ENCODE measurements at places on chromosomes 12 and 14. TPM values are rescaled to one million over a fixed set of nuclear protein-coding genes. Genes with fewer than 3 reads are reported as not detected.

GRCh38 chr14:36068777-36069534 lies 107.6 kb downstream of the PTCSC3 start:
- H3K27ac ChIP-seq: no peak overlapping the region
- no peak for DNase-seq
- peaks cover 5% of the 10 kb centered on the region for H3K4me1 ChIP-seq
- no peak overlapping the region for H3K4me3 ChIP-seq
- peaks cover 18% of the 10 kb centered on the region for H3K27me3 ChIP-seq

DNA sequence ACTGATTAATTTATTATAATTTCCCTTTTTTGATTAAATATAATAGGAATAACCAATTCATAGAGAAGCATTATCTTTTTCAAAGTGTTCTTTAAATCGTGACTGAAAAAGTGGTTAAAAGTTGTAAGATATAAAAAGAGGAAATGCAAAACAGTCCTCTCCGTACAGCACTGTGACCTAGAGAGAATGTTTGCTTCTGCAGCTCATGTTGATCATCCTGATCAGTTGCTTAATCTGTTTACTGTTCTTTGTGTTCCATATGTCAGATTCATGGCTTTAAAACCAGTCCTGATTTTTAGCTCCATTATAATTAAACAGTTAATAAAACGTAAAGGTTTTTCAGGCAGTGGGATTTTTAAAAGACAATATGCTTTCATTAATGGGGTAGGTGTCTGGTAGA lies 4.7 kb downstream of the TTC8 start:
- no peak overlapping the region for H3K4me3 ChIP-seq
- no peak overlapping the region for H3K27ac ChIP-seq
- H3K36me3 ChIP-seq: no peaks in the 10 kb centered on the region
- peaks cover 9% of the 10 kb centered on the region for H3K4me1 ChIP-seq
- DNase-seq: no peak

- H3K27me3 ChIP-seq: no peaks in the 10 kb centered on the region
- H3K36me3 ChIP-seq: peaks cover 60% of the 10 kb centered on the region
Measured at GRCh38 chr12:77023501-77023900, 41.9 kb downstream of the E2F7 start.

DNA sequence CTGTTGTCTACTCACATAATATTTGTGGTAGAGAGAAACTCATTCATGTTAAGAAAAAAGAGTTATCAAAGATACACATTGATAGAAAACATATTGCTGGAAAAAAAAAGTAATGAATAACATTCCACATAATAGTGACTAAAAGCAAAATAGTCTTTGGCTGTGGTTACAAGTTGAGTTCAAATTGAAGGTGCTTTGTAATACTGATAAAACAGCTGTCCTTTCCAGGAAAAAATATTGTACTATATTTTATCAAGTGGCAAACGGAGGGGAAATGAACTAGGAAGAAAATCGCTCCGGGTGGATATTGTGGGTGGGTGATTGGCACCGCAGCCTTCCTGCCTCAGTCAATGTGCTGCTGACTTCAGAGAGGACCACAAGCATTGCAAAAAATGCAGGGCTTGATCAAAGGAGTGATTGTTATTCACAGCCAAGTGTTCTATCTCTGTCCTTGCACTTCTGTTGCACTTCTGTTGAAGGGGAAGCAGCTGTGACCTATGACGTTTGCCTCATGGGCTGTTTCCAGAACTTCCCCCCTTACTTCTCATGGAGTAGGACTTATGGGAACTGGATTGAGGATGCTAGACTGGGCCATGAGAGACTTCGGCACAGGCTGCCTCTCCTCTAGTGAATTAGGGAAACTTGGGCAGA lies 114.4 kb downstream of the VRK1 start:
- H3K27me3 ChIP-seq: no peaks in the 10 kb centered on the region
- H3K4me3 ChIP-seq: no peak overlapping the region
- DNase-seq: no peak
- peak overlapping the region; percentile 50 for H3K27ac ChIP-seq

- peak; percentile 82 for DNase-seq
- H3K4me3 ChIP-seq: peak overlapping the region; percentile 45
- H3K27ac ChIP-seq: no peak overlapping the region
- H3K36me3 ChIP-seq: peaks cover 3% of the 10 kb centered on the region
- peaks cover 11% of the 10 kb centered on the region for H3K4me1 ChIP-seq
Measured at GRCh38 chr14:105473677-105474482, 741 bp upstream of the CRIP2 start.

GRCh38 chr14:101129521-101130167 lies 226.1 kb upstream of the RTL1 start:
- DNase-seq: no peak
- no peak overlapping the region for H3K27ac ChIP-seq
- peaks cover 7% of the 10 kb centered on the region for H3K4me1 ChIP-seq
- H3K36me3 ChIP-seq: no peaks in the 10 kb centered on the region
- H3K27me3 ChIP-seq: peaks cover 11% of the 10 kb centered on the region

DNA sequence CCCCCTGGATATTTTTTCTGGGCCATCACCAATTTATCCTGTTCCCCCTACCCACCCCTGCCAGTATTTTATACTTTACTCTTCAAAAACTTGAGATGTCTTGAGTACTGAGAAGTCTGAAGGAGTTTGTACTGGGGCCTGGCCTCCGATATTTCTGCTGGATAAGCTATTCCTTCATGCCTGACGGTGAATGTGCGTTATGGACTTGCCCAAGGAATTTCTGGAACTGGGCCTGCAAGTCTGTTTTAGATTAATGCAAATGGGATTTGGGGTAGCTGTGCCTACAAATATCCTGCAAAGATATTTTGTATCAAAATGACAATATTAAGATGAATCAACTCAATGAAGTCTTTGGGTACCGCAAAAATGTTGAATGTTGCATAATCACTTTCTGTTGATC lies at the start of gene PTCSC3:
PTCSC3 (minus strand) TSS at position 199 of the 400 bp plus-strand sequence.
- H3K27me3 ChIP-seq: peaks cover 6% of the 10 kb centered on the region
- DNase-seq: no peak
- no peak within 1 kb of the TSS for H3K4me3 ChIP-seq
- no peaks in the 10 kb centered on the region for H3K36me3 ChIP-seq
- no peak within 1 kb of the TSS for H3K27ac ChIP-seq
- no peaks in the 10 kb centered on the region for H3K4me1 ChIP-seq

- H3K4me1 ChIP-seq: peaks cover 33% of the 10 kb centered on the region
- H3K36me3 ChIP-seq: peaks cover 24% of the 10 kb centered on the region
- no peak for DNase-seq
- H3K27ac ChIP-seq: peak overlapping the region; percentile 49
Measured at GRCh38 chr14:71371711-71372396, 464.6 kb downstream of the PCNX1 start.

DNA sequence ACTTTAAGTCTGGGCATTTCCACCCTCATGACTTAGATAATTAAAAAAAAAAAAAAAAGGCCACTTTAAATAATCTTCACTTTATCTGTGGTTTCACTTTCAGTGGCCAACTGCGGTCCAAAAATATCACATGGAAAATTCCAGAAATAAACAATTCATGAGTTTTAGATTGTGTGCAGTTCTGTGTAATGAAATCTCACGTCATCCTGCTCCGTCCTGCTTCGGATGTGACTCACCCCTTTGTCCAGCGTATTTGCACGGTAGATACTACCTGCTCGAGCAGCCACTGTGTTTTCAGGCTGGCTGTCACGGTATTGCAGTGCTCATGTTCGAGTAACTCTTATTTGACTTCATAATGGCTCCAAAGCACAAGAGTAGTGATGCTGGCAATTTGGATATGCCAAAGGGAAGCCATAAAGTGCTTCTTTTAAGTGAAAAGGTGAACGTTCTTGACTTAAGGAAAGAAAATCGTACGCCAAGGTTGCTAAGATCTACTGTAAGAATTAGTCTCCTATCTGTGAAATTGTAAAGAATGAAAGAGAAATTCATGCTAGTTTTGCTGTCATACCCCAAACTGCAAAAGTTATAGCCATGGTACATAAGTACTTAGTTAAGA lies 2.4 kb downstream of the E2F7 start:
- H3K27me3 ChIP-seq: peaks cover 6% of the 10 kb centered on the region
- no peak overlapping the region for H3K27ac ChIP-seq
- peaks cover 44% of the 10 kb centered on the region for H3K4me1 ChIP-seq
- peaks cover 59% of the 10 kb centered on the region for H3K36me3 ChIP-seq

GRCh38 chr14:30678926-30679431 lies 56.9 kb downstream of the SCFD1 start:
- H3K4me1 ChIP-seq: peaks cover 4% of the 10 kb centered on the region
- no peaks in the 10 kb centered on the region for H3K27me3 ChIP-seq
- H3K36me3 ChIP-seq: peaks cover 32% of the 10 kb centered on the region
- no peak overlapping the region for H3K4me3 ChIP-seq
- DNase-seq: no peak

DNA sequence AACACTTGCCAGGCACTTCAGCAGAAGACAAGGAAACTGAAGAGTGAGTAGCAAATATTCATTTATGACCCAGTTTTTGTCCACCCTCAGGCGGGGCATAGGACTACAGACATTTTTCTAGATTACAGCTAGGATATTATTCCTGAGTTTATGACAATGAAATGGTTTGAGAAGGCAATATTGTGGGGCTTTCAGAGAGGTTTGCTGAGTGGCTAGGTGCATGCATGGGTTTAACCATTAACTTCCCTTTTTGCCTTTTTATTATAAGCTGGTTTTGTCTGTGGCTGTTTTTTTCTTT lies 104.0 kb upstream of the BCAT1 start:
- DNase-seq: peak; percentile 36
- peak overlapping the region; percentile 93 for H3K27ac ChIP-seq
- H3K4me3 ChIP-seq: peak overlapping the region; percentile 98
- H3K27me3 ChIP-seq: no peaks in the 10 kb centered on the region

GRCh38 chr14:67933266-67933665 lies 113.7 kb downstream of the RAD51B start:
- H3K27me3 ChIP-seq: no peaks in the 10 kb centered on the region
- DNase-seq: no peak
- peaks cover 5% of the 10 kb centered on the region for H3K36me3 ChIP-seq

- H3K27me3 ChIP-seq: no peaks in the 10 kb centered on the region
- no peak overlapping the region for H3K4me3 ChIP-seq
- DNase-seq: no peak
- H3K4me1 ChIP-seq: no peaks in the 10 kb centered on the region
Measured at GRCh38 chr12:90399357-90399756, 555.6 kb downstream of the CCER1 start.

DNA sequence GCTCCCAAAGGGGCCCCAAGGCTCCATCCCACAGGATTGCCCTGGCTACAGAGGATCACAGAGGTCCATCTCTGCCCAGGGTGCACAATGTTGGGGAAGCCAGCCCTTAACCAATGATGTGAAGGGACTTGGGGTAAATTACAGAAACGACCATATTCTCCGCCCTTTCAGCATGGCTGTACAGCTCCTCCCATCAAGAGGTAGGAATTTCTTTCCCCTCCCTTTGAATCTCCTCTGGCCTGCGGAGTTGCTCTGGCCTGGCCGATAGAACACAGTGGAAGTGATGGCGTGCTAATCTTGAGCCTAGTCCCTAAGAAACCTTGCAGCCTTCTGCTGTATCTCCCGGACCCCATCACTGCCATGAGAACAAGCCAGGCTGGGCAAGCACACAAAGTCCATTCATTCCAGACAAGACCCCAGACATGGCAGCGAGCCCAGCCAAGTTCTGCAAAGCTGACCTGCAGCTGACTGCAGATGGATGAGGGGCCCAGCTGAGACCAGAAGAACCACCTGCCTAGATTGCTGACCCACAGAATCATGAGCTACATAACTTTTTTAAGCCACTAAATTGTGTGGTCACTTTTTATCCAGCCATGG lies 6.9 kb upstream of the IFI27 start:
- no peaks in the 10 kb centered on the region for H3K27me3 ChIP-seq
- no peak overlapping the region for H3K27ac ChIP-seq
- no peaks in the 10 kb centered on the region for H3K4me1 ChIP-seq
- peaks cover 6% of the 10 kb centered on the region for H3K36me3 ChIP-seq
- no peak for DNase-seq
- no peak overlapping the region for H3K4me3 ChIP-seq

DNA sequence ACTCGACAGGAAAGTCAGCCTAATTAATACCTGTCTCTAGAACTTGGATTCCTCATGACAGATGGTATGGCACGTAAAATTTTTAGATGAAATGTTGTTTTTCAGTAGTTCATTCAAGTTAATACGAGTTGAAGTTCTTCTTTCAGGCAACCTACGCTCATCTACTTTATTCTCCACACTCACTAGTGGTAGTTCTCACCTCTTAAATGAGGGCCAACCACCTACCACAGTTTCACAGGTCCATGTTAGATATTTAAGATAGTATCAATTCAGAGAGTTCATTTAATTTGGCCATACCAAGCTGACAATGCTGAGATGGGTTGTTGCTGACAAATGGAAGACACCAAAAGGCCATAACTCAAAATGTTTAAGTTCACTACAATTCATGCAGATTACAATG lies 50.6 kb downstream of the NIN start:
- H3K27ac ChIP-seq: no peak overlapping the region
- peaks cover 35% of the 10 kb centered on the region for H3K4me1 ChIP-seq
- no peaks in the 10 kb centered on the region for H3K27me3 ChIP-seq
- no peak for DNase-seq
- H3K36me3 ChIP-seq: peaks cover 34% of the 10 kb centered on the region

DNA sequence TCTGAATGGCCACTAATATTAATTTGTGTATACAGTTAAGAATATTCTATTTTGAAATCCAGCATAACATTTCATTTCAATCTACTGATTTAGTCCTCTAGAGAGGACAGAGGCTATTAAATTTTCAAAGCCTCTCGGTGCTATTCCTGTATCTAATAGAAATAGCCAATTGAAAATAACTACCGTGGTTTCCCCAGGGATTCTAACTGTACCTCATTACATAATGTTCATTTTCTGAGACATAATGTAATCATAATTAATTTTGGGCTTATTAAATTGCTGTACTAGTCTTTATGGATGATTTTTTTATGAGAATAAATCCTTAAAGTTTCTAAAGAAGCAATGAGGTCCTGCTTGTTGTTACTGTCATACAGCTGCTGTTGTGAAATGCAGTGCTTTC lies 38.6 kb upstream of the ACSS3 start:
- H3K36me3 ChIP-seq: no peaks in the 10 kb centered on the region
- no peak overlapping the region for H3K27ac ChIP-seq
- no peaks in the 10 kb centered on the region for H3K4me1 ChIP-seq
- no peaks in the 10 kb centered on the region for H3K27me3 ChIP-seq
- DNase-seq: no peak

DNA sequence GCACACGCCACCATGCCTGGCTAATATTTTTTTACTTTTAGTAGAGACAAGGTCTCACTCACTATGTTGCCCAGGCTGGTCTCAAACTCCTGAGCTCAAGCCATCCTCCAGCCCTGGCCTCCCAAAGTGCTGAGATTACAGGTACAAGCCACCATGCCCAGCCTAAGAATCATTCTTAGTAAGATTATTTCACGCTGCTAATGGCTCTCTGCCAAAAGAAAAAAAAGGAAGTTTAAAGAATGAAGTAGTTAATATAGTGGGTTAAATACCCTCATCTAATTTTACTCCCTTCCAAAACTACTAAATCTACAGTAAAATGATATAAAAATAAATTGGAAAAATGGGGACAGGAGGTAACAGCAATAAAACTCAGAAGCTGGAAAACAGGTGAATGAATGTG lies 2.6 kb downstream of the ETFRF1 start:
- no peak overlapping the region for H3K27ac ChIP-seq
- H3K4me3 ChIP-seq: no peak overlapping the region
- H3K4me1 ChIP-seq: peaks cover 19% of the 10 kb centered on the region

The ETFBKMT gene
- total RNA-seq: 1.4 TPM

The TOMM20L gene
- total RNA-seq: not detected

The JAG2 gene
- total RNA-seq: 2.5 TPM

The PTCSC3 gene
- total RNA-seq: not detected

The GUCY2C gene
- total RNA-seq: not detected

All from activated CD8-positive, alpha-beta T cell treated with anti-CD3 and anti-CD28 coated beads, Interleukin-2, amount 10 ng/mL, durations not matched to agents 7 days and 5 days (primary cell).